ENCODE measurements at places on chromosomes 11 and 22. TPM values are rescaled to one million over a fixed set of nuclear protein-coding genes. Genes with fewer than 3 reads are reported as not detected.

DNA sequence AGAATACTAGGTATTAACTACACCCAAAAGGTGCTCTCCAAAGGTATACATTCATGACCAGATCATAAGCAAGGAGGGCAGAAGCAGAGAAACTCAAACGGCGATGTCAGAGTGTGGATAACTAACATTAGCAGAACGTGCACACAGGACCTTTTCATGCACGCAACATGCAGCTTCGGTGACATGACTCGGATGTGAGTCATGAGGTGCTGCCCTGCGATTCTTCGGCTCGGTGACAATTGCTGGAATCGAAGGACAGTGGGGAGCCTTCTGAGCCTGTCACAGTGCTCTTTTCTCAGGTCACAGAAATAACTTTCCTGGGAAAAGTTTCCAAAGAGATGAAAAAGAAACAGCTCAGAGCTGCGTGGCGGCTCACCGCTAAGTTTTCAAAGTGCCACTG is 418.5 kb upstream of the SYN3 start:
- no peak overlapping the region for H3K4me3 ChIP-seq
- H3K4me1 ChIP-seq, result peaks cover 14% of the 10 kb centered on the region
- no peaks in the 10 kb centered on the region for H3K36me3 ChIP-seq
- H3K27ac ChIP-seq, result no peak overlapping the region
- H3K27me3 ChIP-seq, result no peaks in the 10 kb centered on the region
- no peak for DNase-seq

- no peak overlapping the region for H3K27ac ChIP-seq
- DNase-seq, result no peak
- H3K4me1 ChIP-seq, result no peaks in the 10 kb centered on the region
- no peaks in the 10 kb centered on the region for H3K36me3 ChIP-seq
- H3K27me3 ChIP-seq, result no peaks in the 10 kb centered on the region
- no peak overlapping the region for H3K4me3 ChIP-seq
Observed at GRCh38 chr11:70901951-70902521, 350.3 kb downstream of the SHANK2 start.

DNA sequence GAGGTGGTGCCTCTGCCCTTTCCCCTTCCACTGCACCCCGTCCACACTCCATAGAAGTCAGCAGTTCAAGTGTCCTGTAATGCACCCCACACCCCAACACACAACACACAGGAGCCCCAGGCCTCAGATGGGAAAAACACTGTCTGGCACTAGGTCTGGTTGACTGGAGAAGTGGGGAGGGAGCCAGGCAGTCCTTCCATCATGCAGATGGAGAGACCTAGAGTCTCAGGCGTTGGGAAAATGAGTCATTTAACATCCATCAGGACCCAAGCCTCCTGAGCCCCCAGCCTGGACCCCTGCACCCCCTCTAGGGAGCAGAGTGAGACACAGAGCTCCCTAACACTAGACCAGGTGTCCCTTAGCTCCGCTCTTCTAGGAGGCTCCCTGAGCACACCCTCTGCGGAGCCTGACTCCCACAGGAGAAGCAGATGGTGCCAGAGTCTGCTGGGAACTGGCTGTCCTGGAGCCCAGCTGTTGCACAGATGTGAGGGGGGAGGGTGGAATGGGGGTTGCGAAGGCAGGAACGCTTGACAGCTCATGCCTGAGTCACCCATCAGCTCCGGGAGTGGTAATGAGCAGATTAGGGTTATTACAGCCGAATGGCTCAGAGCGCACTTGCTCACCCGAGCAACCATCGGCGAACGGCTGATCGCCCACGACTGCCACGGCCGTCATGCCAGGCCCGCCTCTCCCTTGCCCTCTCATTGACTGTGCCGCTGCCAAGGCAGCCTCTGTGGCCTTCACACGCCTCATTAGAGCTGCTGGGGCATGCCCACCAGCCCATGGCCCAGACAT is 22.1 kb upstream of the SYT7 start:
- peaks cover 31% of the 10 kb centered on the region for H3K4me1 ChIP-seq
- no peaks in the 10 kb centered on the region for H3K27me3 ChIP-seq
- H3K27ac ChIP-seq, result peak overlapping the region; percentile 10
- DNase-seq, result peak; percentile 86
- H3K4me3 ChIP-seq, result no peak overlapping the region

GRCh38 chr11:3854660-3854976 is 846 bp upstream of the STIM1 start:
- no peak for DNase-seq
- peaks cover 5% of the 10 kb centered on the region for H3K4me1 ChIP-seq
- peak overlapping the region; percentile 90 for H3K27ac ChIP-seq
- no peaks in the 10 kb centered on the region for H3K36me3 ChIP-seq
- H3K4me3 ChIP-seq, result peak overlapping the region; percentile 72

OR52E2 gene
- not detected for total RNA-seq

GRCh38 chr11:13003736-13004493 is 5.2 kb upstream of the RASSF10 start:
- no peak overlapping the region for H3K4me3 ChIP-seq
- no peaks in the 10 kb centered on the region for H3K4me1 ChIP-seq
- no peak for DNase-seq
- H3K27ac ChIP-seq, result no peak overlapping the region
- no peaks in the 10 kb centered on the region for H3K36me3 ChIP-seq

DNA sequence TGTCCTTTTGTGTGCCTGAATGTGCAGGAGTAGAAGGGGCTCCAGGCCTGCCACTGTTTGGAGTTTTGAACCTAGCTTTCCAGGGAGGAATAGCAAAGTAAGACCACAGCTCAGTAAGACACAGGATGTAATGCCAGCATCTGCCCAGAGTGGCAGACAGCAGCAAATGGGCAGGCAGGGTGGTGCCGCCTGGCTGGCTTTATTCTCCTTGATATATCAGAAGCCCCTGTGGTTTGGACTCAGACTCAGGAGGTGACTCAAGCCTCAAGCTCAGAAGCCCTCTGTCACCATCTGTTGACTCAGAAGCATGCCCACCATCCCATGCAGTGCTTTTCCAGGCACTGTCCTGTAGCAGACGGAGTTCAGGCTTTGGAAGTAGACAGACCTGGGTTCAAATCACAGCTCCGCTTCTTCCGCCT is 72.7 kb upstream of the TTC12 start:
- H3K27ac ChIP-seq, result no peak overlapping the region
- no peak for DNase-seq
- peaks cover 24% of the 10 kb centered on the region for H3K36me3 ChIP-seq
- H3K4me3 ChIP-seq, result no peak overlapping the region
- H3K27me3 ChIP-seq, result no peaks in the 10 kb centered on the region

GRCh38 chr11:94424662-94425061 is 23.4 kb upstream of the GPR83 start:
- no peak overlapping the region for H3K4me3 ChIP-seq
- no peaks in the 10 kb centered on the region for H3K27me3 ChIP-seq
- no peak for DNase-seq
- no peaks in the 10 kb centered on the region for H3K4me1 ChIP-seq
- H3K36me3 ChIP-seq, result peaks cover 19% of the 10 kb centered on the region

- peaks cover 26% of the 10 kb centered on the region for H3K4me1 ChIP-seq
- no peaks in the 10 kb centered on the region for H3K27me3 ChIP-seq
- peaks cover 6% of the 10 kb centered on the region for H3K36me3 ChIP-seq
- DNase-seq, result no peak
- H3K27ac ChIP-seq, result no peak overlapping the region
Observed at GRCh38 chr22:19878461-19879245, 24.0 kb upstream of the GNB1L start.

ZNF280A gene
- not detected for total RNA-seq

SCO2 gene
- total RNA-seq, result 1.1 TPM

OTOG gene
- total RNA-seq, result not detected

CHST1 gene
- 1.2 TPM for total RNA-seq

DNA sequence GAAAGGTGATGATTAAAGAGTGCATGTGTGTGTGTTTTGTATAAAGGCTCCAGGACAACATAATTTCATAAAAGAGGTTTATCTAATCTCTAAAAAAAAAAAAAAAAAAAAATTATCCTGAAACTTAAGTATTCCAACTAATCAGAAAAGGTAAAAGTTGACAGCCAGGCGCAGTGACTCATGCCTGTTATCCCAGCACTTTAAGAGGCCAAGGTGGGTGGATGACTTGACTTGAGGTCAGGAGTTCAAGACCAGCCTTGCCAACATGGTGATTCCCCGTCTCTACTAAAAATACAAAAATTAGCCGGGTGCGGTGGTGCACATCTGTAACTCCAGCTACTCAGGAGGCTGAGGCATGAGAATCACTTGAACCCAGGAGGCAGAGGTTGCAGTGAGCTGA is 632.7 kb upstream of the CHORDC1 start:
- no peak overlapping the region for H3K4me3 ChIP-seq
- no peaks in the 10 kb centered on the region for H3K36me3 ChIP-seq
- no peak for DNase-seq
- H3K27ac ChIP-seq, result no peak overlapping the region
- no peaks in the 10 kb centered on the region for H3K27me3 ChIP-seq
- no peaks in the 10 kb centered on the region for H3K4me1 ChIP-seq

DNA sequence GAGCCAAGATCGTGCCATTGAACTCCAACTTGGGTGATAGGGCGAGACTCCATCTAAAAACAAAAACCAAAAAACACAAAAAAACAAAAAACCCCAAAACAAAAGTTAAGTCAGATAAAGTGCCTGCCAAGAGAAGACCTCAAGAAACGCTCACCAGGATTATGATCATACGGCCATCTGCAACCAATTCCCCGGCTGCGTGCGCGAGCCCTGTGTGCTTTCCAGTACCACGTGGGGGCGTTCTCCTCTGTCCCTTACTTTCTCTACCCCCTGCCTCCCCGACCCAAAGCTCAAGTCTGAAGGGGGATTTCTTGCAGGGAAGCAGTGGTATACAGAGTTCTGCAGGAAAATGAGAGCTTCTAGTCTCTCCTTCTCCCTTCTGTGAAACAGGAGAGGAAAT is 10.5 kb upstream of the RPS19BP1 start:
- H3K36me3 ChIP-seq, result no peaks in the 10 kb centered on the region
- no peak overlapping the region for H3K27ac ChIP-seq
- H3K4me3 ChIP-seq, result no peak overlapping the region
- no peaks in the 10 kb centered on the region for H3K4me1 ChIP-seq
- peaks cover 7% of the 10 kb centered on the region for H3K27me3 ChIP-seq

PLAAT3 gene
- 123 TPM for total RNA-seq

GRCh38 chr11:70105755-70106571 is 27.8 kb downstream of the ANO1 start:
- no peaks in the 10 kb centered on the region for H3K27me3 ChIP-seq
- no peak overlapping the region for H3K4me3 ChIP-seq
- no peaks in the 10 kb centered on the region for H3K36me3 ChIP-seq
- H3K4me1 ChIP-seq, result peaks cover 6% of the 10 kb centered on the region

OR4A16 gene
- not detected for total RNA-seq

All from heart left ventricle (tissue), 16 donors.